ENCODE measurements at places on chromosomes 4 and X.

- DNase-seq, result peak; percentile 46
Observed at GRCh38 chr4:182697094-182697493, 220.1 kb downstream of the DCTD start.

- no peak for DNase-seq
Observed at GRCh38 chrX:120857240-120857639, 18.4 kb downstream of the CT47B1 start.

DNA sequence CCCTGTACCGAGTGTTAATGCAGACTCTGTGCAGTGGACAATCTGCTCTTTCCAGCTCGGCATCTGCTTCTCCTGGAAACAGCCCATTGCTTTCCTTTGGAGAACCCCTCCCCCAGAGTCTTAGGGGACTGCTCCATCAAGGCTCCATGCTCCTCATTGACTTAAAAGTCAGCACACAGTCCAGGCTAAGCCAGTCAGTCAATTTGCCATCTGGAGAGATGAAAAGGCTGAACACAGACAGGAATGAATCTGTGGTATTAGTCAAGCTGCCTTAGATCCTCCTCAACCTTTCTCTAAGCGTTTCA lies 20.3 kb downstream of the ATP8A1 start:
- no peak for DNase-seq

DNA sequence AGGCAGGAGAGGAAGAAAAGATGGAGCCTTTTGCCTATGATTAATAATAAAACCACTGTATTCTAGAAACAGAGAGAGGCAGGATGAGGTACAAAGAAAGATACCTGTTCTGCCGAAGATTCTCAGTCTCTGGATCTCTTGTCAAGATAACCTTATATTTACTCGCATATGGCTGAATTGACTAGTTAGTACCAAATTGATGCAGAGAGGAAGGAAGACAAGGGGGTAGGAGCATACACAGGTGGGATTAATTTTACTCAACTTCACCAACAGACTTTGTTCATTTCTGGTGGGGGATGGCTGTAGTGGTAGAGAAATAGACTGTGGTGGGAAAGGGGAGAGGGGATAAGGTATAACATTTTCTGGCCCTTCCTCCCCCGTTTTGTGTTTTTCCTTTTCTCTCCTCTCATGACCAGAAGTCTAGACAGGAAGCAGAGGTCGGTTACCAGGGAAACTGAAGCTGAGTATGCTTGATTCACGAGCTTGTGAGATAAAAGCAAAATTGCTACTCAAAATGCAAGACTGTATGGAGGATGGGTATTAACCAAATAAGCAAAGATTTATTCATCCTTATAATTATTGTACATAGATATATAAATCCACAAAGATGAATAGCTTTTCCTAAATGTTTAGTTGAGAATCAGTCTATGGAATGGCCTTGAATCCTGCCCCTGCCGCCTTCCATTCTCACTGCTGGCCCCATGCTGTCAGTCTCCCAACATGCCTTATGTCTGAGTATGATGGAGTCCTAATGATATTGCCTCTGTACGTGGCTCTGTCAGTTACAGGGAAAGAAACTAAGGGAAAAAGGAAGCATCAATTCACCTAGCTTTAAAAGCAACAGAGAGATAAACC lies 17.8 kb upstream of the PAGE2B start:
- peak; percentile 3 for DNase-seq

- DNase-seq, result no peak
Observed at GRCh38 chr4:101784957-101785356, 5.6 kb upstream of the BANK1 start.

Data from retina (tissue), 1 donor.